ENCODE measurements at places on chromosomes 5 and 9.

- no peak for DNase-seq
These were observed 186.7 kb upstream of the SLC24A2 start for GRCh38 chr9:19975499-19975898.

GRCh38 chr9:130973686-130974281 is 34.7 kb upstream of the FIBCD1 start:
- no peak for DNase-seq

- DNase-seq: no peak
These were observed 13.9 kb downstream of the IFNA1 start for GRCh38 chr9:21454149-21454548.

GRCh38 chr5:18652404-18653215 is 1018.4 kb downstream of the TAF11L14 start:
- DNase-seq: no peak

GRCh38 chr5:179255527-179256327 is 89.5 kb downstream of the ADAMTS2 start:
- no peak for DNase-seq

- no peak for DNase-seq
These were observed 38.3 kb upstream of the ZFYVE16 start for GRCh38 chr5:80369521-80369920.
